ENCODE measurements at places on chromosomes 4 and X.

GRCh38 chr4:15755321-15756155 lies 22.6 kb upstream of the CD38 start:
- peak; percentile 78 for DNase-seq

GRCh38 chrX:74423289-74423998 lies 2.2 kb downstream of the SLC16A2 start:
- DNase-seq: no peak

GRCh38 chr4:113355550-113356371 lies 306.3 kb downstream of the ANK2 start:
- peak; percentile 79 for DNase-seq

GRCh38 chr4:22487328-22487727 lies 28.5 kb downstream of the ADGRA3 start:
- no peak for DNase-seq

GRCh38 chr4:39406763-39407583 lies at the start of gene KLB:
KLB (plus strand) TSS chr4:39406930; CDS start chr4:39406950, 20 bp downstream.
- no peak for DNase-seq

GRCh38 chrX:11254417-11255109 lies 38.6 kb upstream of the AMELX start:
- no peak for DNase-seq

DNA sequence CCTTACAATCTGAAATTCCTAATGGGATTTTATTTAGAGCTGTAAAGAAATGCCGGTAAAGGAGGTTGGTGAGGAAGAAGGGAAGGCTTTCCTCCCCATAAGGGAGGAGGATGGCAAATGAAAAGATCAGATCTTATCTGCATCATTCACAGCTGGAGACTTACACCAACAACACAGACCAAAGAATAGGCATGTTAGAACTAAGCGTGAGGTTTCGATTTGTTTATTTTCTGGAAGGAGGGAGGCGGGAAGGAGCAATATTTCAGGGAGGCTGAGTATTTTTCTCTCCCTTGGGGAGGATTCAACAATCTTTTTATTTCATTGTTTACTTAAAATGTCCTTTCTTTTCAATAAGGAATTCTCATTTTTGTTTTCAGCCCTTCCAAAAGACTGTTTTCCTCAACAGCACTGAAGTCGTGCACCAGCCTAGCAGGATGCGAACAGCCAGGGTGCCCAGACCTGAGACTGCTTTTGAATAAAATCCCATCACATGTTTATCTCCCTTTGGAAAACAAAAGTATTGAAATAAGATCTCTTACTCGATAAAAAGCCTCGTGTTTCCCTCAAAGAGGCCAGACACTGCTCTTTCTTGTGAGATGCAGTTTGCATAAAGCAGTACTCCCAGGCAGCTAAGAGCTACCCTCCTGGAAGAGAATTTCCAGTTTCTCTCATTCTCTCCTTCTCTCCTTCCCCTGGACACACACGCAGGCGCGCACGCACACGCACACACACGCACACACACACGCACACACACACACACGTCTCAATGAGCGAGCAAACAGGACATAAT lies 236.1 kb downstream of the MGST2 start:
- DNase-seq: no peak

DNA sequence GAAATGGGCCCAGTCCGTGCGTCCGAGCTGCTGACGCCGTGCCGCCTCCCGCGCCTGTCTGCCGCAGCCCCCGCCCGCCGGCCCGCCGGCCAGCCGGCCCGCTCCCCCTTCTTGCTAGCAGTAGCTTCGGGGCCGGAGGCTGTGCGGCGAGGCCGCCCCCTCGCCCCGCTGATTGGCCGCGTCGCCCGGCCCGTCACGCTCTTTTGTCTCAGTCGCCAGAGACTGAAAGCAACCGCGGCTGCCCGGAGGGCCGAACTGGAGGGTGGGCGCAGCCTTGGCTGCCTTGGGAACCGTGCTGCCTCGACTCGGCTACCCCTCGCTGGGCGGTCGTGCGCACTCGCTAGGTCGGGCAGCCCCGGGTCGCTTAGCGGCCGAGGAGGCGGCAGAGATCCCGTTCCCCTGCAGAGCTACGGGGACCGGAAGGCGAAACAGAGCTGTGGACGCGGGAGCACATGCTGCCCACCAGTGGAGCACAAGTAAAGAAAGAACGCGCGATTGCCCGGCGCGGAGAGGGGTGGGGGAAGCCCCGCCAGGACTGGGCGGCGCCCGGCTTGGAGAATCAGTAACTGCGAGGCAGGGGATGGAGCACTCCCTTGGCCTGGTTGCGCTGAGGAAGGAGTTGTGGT lies at the start of gene ZCCHC18:
Gene ZCCHC18, plus strand, starts transcription at position 198 of the 626 bp plus-strand sequence. CDS start 1,589 bp downstream, outside the sequence.
- peak; percentile 78 for DNase-seq

- DNase-seq: no peak
Observed at GRCh38 chr4:30854531-30854930, 134.4 kb downstream of the PCDH7 start.

DNA sequence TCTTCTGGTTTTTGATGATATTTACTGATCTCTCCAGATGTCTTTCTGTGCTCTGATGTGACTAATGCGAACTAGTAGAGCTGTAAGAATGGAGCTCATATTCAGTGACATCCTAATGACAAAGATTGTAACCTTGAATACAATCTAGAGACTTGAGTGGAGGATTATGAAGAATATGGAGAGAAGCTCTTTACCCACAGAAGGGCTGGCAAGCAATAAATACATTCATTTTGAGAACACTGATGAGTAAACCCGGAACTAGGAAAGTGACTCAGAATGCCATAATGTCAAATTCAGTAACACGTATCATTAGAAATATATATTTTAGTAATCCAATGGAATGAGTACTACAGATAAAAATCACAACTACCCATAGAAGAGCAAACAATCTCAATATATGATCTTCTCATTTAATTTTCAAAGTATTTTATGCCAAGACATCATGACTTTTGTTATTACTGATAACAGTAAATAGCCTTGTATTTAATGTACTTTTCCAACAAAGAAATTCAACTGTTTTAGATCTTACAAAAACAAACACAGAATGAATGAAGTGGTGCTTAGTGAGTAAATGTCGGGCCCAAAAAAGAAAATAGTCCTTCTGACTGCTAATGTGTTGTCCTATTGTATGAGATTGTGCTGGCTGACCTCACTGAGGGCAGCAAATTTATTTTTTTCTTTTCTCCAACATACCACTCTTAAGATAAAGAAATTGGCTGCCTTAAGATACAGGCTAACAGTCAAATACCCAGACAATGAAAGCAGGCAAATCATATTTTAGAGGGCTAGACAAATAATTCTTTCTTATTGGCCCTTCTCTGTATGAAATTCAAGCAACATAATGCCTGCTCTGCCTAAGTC lies 49.2 kb upstream of the HDAC8 start:
- DNase-seq: no peak

- no peak for DNase-seq
Observed at GRCh38 chr4:22485737-22486136, 30.1 kb downstream of the ADGRA3 start.

GRCh38 chrX:100070334-100070849 lies 339.7 kb downstream of the PCDH19 start:
- no peak for DNase-seq

DNA sequence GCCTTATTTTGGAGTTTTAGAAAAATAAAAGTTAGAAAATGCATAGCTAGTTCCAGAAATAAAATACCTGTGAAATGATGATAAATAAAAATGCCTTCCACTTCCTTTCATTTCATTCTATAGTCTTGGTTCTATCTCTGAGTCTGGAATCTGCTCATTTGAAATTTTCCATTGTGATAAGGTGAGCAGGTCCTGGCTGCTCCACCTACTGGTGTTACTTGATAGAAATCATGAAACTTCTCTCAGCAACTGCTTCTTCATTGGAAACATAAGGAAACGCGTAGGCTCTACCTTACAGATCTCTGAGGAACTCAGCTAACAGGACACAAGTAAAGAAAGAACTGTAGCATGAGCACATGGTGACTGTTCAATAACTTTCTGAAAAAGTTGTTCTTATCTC lies 141.8 kb downstream of the DCHS2 start:
- DNase-seq: no peak

GRCh38 chr4:184514121-184514988 lies 40.0 kb upstream of the IRF2 start:
- DNase-seq: peak; percentile 78

GRCh38 chrX:136259543-136259942 lies 8.3 kb upstream of the MAP7D3 start:
- DNase-seq: no peak

- DNase-seq: no peak
Observed at GRCh38 chr4:15912961-15913630, 25.4 kb downstream of the FGFBP1 start.

GRCh38 chr4:52266537-52267137 lies 215.5 kb downstream of the SPATA18 start:
- DNase-seq: no peak

- no peak for DNase-seq
Observed at GRCh38 chr4:148057516-148057915, 325.6 kb downstream of the ARHGAP10 start.

GRCh38 chr4:112379306-112379705 lies 82.1 kb downstream of the ALPK1 start:
- DNase-seq: no peak

DNA sequence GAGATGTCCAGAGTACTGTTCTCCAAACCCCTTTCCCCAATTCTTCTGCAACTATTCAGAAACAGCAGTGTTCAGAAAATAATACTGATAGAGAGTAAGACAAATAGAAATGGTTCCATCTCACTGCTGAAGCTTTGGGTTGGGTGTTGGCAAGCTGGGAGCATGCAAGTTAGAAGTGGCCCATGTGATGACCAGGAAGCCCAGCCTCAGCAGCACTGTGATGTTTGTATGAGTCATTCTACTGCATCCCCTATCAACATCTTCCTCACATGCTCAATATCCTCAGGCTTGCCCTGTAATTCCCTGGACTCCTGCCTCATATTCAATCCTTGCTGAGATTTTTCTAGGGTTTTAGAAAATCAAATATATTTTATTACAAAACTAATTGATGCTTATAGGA lies 96.5 kb downstream of the CHRDL1 start:
- DNase-seq: no peak

- DNase-seq: no peak
Observed at GRCh38 chr4:7642741-7643458, 208.2 kb upstream of the PSAPL1 start.

- DNase-seq: no peak
Observed at GRCh38 chr4:52711834-52712250, 39.4 kb downstream of the ERVMER34-1 start.

DNA sequence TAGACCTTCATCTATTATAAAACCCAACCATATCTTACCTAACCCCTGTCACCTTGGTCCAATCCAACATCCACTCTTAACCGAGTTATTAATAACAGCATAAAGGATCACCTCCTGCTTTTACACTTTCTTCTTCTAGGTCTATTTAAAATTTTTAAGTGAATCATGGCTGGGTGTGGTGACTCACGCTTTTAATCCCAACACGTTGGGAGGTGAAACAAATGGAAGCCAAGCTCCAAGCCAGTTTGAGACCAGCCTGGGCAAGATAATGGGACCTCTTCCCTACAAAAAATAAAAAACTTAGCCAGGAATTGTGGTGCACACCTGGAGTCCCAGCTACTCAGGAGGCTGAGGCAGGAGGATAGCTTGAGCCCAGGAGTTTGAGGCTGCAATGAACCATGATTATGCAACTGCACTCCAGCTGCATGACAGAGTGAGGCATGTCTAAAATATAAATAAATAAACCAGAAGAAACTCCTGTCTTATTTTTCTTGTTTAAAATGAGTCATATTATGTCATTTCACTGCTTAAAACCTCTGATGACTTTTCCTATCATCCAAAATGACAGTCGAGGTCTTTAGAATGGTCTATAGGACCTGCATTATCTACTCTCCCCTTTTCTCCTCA lies 188.4 kb downstream of the GASK1B start:
- DNase-seq: no peak

- DNase-seq: no peak
Observed at GRCh38 chrX:40098264-40099054, 701 bp upstream of the BCOR start.

- no peak for DNase-seq
Observed at GRCh38 chrX:121336831-121337421, 289.5 kb downstream of the GLUD2 start.

- DNase-seq: no peak
Observed at GRCh38 chr4:55440786-55441185, 45.0 kb downstream of the TMEM165 start.

DNA sequence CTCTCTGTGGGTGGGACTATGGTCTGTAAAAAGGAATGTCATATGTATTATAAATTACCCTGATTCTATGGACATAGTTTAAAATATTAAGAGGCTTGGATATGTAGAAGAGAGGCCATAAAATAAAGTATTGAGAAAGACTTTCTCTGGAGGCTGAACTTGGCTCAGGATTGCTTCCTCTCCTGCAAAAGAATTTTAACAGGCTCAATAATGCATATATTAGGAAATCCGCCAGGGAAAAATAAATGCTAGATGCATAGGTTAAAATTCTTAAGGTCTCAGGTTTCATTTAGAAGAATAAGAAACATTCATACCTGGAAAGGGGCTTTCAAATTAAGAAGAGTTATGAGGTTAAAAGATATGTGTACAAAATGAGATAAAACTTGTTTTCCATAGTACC lies 424.3 kb downstream of the ARAP2 start:
- DNase-seq: no peak

DNA sequence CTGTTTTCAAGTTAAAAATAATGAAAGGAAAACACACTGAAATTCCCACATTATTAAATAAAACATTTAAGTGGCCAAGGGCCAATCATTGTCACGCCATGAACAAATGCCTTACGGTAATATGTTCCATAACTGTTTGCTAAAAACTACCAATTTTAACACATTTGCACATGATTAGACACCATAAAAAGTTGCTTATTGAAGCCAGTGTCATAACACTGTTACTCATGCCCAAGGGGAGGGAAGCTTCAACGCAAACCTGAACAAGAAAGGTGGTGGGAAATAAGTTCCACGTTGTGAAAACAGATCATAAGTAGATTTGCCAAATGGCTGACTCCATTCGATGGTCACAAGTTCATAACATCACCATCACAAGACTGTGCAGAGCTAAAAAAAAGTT lies 739.3 kb upstream of the FAM241A start:
- DNase-seq: no peak

- no peak for DNase-seq
Observed at GRCh38 chr4:153934688-153935017, 145.8 kb upstream of the SFRP2 start.

DNA sequence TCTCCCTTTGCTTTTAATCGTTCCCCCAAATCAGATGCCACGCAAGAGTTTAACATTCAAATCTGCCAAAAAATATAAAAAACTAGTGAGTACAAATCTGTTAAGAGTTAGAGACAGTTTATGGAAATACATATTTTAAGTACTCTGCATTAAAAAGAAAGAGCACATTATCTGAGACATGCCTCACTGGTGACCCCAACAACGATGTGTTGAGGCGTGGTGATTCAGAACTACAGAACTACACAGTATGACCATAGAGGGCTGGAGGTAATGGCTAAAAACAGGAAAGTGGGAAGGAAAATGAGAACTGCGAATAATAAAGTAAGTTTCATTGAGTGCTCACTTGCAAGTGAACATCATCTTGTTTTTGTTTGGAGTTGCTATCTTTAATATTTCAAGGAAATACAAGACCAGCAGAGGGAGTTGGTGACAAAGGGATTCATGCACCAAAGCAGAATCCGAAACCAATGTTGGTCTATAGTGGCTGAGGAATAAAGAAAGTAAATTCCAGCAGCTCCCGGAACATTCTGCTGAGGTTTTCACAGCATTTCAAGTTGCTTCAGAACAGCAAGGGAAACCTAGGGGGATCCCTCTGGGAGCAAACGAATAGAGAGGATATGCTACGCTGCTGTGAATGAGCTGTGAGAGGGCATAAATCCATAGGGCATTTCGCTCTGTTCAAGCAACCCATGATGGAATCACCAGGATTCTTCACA lies 92.2 kb downstream of the DCHS2 start:
- DNase-seq: no peak
